ENCODE measurements at places on chromosomes 1 and 21.

DNA sequence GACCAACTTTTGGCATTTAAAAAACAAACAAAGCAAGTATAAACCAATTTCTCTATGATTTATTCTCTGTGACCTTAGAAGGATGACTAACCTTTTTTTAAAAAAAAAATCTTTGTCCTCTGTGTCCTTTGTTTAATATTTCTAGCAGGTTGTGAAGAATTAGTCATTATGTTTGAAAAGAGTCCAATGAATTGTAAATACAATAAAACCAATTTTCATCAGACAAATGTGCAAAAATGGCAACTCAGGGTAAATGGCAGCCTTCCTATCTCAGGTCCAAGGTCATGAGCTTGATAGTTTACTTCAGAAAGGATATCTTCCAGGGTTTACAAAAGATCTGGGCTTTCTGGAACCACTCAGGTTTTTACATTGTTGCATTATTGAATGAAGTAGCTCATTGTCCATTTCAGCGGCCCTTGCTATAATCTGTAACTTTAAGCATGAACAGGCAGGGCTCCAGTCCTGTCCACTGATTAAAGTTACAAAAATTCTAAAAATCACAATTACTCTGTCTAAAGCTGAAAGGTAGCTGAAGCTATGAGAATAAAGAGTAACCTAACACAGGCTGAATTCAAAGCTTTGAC, 11.7 kb upstream of the MAP3K21 start:
- DNase-seq, result no peak

DNA sequence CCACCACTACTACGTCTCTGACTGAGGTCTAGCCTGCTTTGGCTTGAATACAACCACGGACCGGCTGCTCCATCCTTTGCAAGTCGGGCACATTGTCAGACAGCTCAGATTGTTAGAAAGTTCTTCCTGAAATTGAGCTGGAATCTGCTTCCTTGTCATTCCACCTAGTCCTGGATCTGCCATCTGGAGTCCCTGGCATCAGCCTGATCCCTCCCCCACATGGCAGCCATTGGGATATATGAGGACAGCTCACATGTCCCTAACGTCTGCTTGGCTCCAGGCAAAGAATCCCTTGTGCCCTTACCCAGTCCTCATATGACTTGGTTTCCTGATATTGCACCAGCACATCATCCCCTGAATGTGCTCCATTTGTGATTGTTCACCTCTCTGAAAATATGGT, 56.3 kb upstream of the SYT6 start:
- no peak for DNase-seq

GRCh38 chr1:67769633-67770256, 63.5 kb downstream of the GNG12 start:
- peak; percentile 22 for DNase-seq

GRCh38 chr1:153402226-153402625, 11.4 kb upstream of the S100A8 start:
- peak; percentile 34 for DNase-seq

DNA sequence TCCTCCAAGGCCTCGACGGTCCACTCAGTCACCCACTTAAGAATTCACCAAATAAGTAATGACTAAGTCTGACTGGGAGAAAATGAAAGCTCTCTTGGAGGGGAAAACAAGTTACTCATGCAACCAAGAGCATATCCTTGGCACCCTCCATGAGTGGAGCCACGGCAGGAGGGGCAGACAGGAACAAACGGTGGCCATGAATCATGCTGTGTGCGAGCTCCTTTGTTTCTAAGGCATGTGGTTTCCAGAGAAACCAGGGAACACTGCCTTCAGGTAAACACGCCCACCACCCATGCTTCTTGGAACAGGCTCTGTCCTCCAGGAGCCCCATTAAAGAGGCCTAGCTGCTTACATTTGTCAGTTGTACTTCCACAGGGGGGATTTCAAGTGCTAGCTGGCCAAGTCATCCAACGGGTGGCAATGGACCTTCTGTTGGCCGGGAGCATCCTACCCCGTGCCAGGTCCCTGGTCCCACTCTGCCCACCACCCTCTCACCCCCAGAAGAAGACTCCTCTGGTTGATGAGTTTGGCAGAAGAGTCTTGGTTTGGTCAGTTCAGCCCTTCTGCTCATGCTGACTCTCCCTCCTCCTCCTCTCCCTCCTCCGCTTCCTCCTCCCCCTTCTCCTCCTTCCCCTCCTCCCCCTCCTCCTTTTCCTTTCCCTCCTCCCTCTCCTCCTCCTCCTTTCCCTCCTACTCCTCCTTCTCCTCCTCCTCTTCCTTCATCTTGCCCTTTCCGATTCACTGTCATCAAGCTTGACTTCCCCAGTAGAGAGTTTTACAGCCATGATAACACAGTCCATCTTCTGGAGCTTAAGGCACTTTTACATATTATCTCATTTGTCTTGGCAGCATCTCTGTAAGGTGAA, 107.6 kb downstream of the CCDC185 start:
- no peak for DNase-seq

GRCh38 chr21:22399681-22400514, 1401.7 kb downstream of the NCAM2 start:
- no peak for DNase-seq

- DNase-seq, result no peak
These were observed 54.0 kb downstream of the OLFML3 start for GRCh38 chr1:114033216-114033706.

DNA sequence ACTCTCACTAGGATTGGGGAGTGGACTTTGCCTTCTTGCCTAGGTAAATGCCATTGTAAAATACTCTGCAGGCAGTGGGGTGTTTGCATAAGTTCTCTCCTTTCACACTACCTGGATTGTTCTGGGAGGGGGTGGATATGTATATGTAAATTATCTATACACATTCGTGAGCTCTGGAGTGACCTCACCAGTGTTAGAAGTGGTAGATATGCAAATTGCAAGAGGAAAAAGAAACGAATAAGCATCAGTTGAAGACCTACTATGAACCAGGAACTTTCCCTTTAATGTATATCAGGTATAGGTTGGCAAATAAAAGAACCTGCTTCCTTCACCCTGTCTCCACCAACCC, 1.5 kb upstream of the ARHGEF11 start:
- DNase-seq, result no peak

GRCh38 chr1:189859385-189859977, 618.2 kb downstream of the BRINP3 start:
- DNase-seq, result no peak

DNA sequence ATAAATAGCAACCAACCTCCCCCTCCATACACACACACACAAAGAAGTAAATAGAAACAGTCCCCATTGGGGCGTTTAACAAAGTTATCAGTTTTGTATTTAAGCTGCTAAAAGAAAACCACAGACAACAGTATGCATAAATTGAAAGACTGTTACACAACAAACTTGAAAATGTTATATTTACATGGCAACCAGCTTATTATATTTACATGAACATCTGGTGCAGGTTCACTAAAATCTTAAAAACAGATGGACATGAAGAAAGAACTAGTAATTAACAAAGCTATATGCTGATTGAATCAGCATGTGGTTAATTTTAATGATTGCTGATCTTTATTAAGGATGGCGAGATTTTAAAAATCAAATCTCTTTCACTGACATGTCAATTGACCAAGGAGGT, 384.7 kb downstream of the LRRIQ3 start:
- no peak for DNase-seq

DNA sequence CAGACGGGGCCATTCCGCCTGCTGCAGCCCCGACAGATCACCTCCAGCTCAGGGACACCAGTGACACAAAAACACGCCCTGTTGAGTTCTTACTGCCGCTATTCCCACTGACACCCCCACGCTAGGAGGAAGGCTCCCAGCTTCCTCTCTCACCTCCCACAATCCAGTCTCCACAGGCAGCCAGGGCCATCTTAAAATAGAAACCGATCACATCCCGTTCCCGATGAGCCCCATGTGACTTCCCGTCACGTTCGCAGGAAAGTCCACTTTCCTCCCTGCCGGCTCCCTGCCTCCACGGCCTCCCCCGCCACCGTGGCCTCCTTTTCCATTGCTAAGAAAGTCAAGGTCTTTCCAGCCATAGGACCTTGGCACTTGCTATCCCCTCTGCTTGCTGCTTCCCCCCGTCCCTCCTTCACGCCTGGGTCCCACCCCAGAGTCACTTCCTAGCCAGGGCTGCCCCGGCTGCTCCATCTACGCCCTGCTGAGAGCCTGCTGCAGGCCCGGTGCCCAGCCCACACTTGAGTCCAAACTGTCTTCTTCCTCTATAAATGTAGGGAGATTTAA, 24.0 kb upstream of the DDOST start:
- no peak for DNase-seq

GRCh38 chr1:33094971-33095604, 14.1 kb downstream of the AZIN2 start:
- DNase-seq, result no peak

GRCh38 chr1:67755619-67756018, 70.6 kb downstream of the GADD45A start:
- no peak for DNase-seq

- DNase-seq, result no peak
These were observed 21.4 kb downstream of the SLC16A1 start for GRCh38 chr1:112934577-112934976.

- DNase-seq, result no peak
These were observed 439.9 kb downstream of the DISC1 start for GRCh38 chr1:232066521-232066920.

GRCh38 chr1:150969626-150970025, 5.0 kb downstream of the CERS2 start:
- DNase-seq, result no peak

DNA sequence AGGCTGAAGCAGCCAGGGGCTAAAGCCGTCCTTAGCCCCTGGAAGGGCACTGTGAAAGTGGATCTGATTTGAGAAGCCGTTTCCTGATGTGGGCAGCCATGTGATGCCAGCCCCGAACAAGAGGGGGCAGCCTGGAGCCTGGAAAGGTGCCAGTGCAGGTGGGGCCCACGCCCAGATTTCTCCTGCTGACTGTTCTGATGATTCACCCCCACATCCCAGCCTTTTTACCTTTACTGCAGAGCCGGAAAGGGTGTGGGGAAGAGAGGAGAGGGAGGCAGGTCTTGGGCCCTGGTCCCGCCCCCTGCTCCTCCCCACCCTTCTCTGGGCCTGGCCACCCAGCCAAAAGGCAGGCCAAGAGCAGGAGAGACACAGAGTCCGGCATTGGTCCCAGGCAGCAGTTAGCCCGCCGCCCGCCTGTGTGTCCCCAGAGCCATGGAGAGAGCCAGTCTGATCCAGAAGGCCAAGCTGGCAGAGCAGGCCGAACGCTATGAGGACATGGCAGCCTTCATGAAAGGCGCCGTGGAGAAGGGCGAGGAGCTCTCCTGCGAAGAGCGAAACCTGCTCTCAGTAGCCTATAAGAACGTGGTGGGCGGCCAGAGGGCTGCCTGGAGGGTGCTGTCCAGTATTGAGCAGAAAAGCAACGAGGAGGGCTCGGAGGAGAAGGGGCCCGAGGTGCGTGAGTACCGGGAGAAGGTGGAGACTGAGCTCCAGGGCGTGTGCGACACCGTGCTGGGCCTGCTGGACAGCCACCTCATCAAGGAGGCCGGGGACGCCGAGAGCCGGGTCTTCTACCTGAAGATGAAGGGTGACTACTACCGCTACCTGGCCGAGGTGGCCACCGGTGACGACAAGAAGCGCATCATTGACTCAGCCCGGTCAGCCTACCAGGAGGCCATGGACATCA, at the start of gene SFN:
SFN (plus strand) TSS at position 369 of the 904 bp plus-strand sequence; CDS start at position 433, 64 bp downstream.
- DNase-seq, result no peak

GRCh38 chr21:41211060-41211805, 43.3 kb downstream of the BACE2 start:
- DNase-seq, result no peak

GRCh38 chr1:119340861-119341261, 27.7 kb upstream of the HAO2 start:
- no peak for DNase-seq

All from vagina (tissue), 2 donors.